Pulmonary artery endothelial cell (primary cell): ENCODE measurements at places on chromosomes 13 and 19.
A peak's percentile ranks its signal among the peaks of the same experiment; 100 is the strongest.

DNA sequence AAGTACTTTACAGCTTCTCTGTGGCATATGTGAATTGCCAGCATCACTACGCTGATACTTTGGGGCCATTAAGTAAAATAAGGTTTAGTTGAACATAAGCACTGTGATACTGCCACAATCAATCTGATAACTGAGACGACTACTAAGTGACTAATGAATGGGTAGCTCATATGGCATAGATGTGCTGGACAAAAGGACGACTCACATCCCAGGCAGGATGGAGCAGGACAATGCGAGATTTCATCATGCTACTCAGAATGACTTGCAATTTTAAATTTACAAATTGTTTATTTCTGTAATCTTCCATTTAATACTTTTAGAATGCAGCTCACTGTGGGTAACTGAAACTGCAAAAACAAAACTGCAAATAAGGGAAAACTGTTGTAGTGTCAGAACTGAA is 13.6 kb downstream of the CCDC122 start:
- DNase-seq = no peak

DNA sequence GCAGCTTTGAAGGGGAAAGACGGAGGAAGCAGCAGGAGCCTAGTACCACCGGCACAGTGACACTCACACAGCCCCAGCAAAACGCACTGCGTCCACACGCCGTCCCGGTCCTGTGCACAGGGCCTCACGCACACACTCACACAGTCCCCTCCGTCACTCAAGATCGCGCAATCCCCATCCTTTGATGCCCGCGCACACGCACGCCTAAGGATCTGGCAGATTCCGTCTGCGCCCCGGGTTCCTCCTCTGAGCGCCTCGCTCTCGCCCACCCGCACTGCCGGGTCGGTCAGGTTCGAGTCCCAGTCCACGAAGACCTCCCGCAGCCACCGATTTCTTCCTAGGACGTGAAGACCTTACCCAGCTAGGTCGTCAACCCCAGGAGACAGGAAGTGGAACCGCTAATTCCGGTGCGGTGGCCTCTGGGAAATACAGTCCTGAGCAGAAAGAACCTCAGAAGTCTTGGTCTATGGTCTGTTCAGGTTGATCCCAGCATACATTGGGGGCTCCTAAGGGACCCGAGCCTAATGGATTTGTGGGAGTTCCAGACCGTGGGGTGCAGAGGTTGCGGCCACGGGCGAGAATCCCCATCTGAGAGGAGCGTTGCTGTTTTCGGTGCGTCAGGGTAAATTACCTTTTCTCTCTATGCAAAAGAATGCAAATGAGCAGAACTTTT is at the start of gene ZNF780B:
ZNF780B (minus strand) TSS at position 400 of the 673 bp plus-strand sequence. CDS start 5,899 bp downstream, outside the sequence.
- peak; percentile 7 for DNase-seq

DNA sequence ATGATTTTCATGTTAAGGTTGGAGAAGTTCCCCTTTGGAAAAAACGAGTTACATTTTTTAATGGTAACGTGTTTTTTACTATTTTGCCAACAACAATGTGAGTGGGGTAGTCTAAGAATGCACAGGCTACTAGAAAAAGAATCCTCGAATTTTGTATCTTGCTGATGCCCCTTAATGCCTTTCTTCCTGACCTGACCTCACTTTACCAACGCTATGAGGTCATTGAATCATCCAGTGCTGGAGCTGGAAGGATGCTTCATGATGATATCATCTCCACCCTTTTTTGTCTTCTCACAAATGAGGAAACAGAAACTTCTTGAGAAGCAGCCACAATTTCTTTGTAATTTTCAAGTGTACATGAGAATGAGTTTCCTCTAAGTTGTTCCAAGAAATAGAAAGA is 8.2 kb upstream of the UBL3 start:
- DNase-seq = no peak

GRCh38 chr19:53707278-53707677 is 75.5 kb downstream of the DPRX start:
- no peak for DNase-seq
